Right renal cortex interstitium (tissue), 3 donors: ENCODE measurements at places on chromosomes 16 and 17. TPM values are rescaled to one million over a fixed set of nuclear protein-coding genes. Genes with fewer than 3 reads are reported as not detected.

Gene ODAD4
- 6.5 TPM for polyA plus RNA-seq

Gene LGALS9
- polyA plus RNA-seq = 12.7 TPM

Gene ZACN
- 18.4 TPM for polyA plus RNA-seq

Gene MYH2
- not detected for polyA plus RNA-seq

Gene CTRB1
- not detected for polyA plus RNA-seq

Gene PPY
- polyA plus RNA-seq = 0.60 TPM

Gene MYO19
- 33.7 TPM for polyA plus RNA-seq

Gene HOXB9
- 51.5 TPM for polyA plus RNA-seq

Gene GAST
- polyA plus RNA-seq = not detected

Gene ZNF785
- polyA plus RNA-seq = 17.9 TPM

Gene SERPINF2
- polyA plus RNA-seq = 73.3 TPM

Gene C17orf100
- 10.4 TPM for polyA plus RNA-seq

Gene ITGA2B
- 8.7 TPM for polyA plus RNA-seq

Gene RAB40C
- polyA plus RNA-seq = 12.7 TPM

Gene SHBG
- 2.5 TPM for polyA plus RNA-seq

Gene VEZF1
- 110 TPM for polyA plus RNA-seq

Gene TAT
- 0.07 TPM for polyA plus RNA-seq

Gene OR3A3
- polyA plus RNA-seq = not detected

Gene ABCA8
- polyA plus RNA-seq = 1.0 TPM

Gene NOXO1
- polyA plus RNA-seq = 0.60 TPM

Gene HSD11B2
- 54.9 TPM for polyA plus RNA-seq

Gene ANKRD40CL
- not detected for polyA plus RNA-seq

Gene GPT2
- polyA plus RNA-seq = 24.9 TPM

Gene RPGRIP1L
- 17.3 TPM for polyA plus RNA-seq

Gene FLCN
- 23.0 TPM for polyA plus RNA-seq

Gene SLC5A10
- polyA plus RNA-seq = 0.18 TPM

Gene AURKB
- polyA plus RNA-seq = 33.0 TPM

Gene OTOA
- polyA plus RNA-seq = 0.14 TPM

Gene KIF2B
- polyA plus RNA-seq = not detected

Gene AXIN2
- polyA plus RNA-seq = 21.3 TPM

Gene TOB1
- polyA plus RNA-seq = 36.7 TPM
